Stimulated activated CD8-positive, alpha-beta memory T cell treated with anti-CD3 and anti-CD28 coated beads, Interleukin-2, amount 100 ng/mL, for 48 hours (primary cell): ENCODE measurements at places on chromosomes 5 and 9.

DNA sequence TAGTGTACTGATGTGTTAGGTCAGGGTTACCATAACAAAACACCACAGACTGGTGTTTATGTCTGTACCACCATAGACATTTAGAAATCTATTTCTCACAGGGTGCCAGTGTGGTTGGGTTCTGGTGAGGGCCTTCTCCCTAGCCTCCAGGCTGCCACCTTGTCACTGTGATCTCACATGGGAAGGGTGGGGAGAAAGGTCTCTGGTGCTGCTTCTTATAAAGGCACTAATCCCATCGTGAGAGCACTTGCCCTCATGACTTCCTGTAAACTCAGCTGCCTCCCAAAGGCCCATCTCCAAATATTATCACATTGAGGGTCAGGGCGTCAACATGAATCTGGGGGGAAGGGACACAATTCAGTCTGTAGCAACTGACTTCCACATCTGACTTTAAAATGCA lies 49.8 kb downstream of the PIK3R1 start:
- DNase-seq: no peak

- no peak for DNase-seq
Measured at GRCh38 chr9:8859416-8859815, 1059.8 kb upstream of the DMAC1 start.

GRCh38 chr5:133669472-133669871 lies 57.1 kb upstream of the FSTL4 start:
- no peak for DNase-seq

DNA sequence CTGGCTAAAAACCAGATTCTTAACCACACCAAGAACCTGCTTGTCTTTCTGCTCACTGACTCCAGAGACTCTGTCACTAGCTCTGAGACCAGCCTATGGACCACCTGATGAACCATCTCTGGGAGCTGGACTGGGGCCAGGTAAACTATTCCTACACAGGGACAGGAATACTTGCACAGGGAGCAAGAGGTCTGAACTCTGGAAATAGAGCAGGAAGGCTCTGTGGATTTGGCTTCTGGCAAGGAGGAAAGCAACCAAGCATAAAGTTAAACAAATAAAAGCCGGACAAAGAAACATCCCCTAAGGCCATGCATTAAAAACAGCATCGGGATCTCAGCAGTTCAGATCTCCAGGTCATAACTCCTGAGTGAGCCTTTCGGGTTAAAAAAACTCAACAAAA lies 5.6 kb upstream of the SPARC start:
- DNase-seq: no peak

GRCh38 chr9:36142510-36143244 lies 6.1 kb downstream of the GLIPR2 start:
- no peak for DNase-seq
